AG08396 (cell line): ENCODE measurements at places on chromosomes 7 and 10.

DNA sequence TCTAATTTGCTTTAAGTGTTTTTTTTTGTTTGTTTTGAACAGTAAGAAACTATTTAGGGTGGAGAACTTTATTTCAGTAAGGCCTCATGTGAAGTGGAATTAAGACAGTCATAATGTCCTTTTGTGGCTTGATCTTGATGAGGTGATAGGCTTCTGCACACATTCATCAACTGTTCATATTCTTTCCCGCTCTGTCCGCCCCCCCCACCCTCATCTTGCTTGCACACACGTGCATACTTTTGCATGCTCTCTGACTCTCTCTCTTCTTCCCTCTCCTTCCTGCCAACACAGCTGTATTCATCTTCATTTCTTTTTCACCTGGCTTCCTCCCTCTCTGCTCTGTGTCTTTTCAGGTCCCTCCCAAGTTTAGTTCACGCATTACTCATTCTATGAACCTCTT, 429.6 kb downstream of the AUTS2 start:
- DNase-seq, result no peak

DNA sequence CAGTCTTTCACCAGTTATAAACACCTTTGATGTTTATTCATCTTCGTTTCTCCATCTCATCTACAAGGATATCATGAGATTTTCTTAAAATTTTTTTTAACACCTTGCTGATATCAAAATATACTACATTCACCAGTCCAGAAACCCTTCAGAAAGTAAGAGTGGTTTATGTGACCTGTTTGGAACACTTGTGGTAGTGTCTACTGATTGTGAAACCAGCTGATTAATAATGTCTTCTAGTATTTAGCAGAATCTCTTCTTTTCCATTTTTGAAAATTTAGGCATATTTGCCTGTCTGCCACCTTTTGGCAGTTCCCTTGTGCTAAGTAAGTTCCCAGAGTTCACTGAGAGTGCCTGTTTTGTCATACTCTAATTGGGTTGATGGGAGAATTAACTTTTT, 18.5 kb downstream of the DLD start:
- no peak for DNase-seq

DNA sequence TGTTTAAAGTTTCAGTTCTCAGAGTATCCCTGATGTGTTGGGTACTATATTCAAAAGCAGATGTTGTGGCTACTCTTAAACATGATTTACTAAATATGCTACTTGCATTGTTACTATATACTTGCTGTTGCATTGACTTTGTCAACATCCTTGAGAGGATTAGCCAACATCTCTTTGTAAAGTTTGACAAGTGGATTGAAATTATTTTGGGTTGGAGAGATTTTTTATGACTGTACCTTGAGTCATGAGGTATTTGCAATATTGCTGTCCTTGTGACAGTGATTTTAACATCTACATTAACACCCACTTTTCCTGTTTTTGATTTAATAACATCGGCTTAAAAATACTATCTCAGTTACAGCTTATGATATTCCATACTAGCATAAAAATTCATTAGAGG, 31.9 kb downstream of the MRC1 start:
- no peak for DNase-seq

DNA sequence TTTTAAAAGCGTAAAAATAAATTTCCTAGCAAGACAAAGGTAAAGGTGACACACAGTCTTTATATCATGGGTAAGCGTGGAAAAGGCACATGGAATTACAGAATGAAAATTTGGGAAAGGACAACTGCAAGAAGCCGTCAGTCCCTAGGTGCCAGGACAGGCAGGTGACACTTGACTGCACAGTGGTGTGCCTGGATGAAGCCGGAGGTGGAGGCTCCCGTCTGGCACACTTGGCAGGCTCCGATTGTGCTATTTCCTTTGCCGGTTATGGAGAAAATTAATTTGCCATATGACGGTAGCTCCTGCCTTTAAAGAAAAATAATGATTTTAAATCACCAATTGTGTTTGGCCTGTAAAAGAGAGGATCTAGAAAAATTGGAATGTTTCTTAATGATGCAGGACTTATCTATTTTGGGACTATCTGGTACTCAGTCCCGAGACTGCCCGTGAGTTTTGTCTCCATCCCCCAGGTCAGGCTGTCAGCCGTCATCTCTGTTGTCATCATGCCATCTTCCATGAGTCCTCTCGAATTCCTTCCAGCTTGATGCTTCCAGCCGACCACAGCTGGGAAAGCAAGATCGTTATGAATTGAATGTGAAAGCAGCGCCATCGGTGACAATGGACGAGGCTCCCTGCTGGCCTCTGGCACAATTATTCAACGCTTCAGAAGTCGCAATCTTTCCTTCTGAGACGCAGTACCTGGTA, 56.2 kb upstream of the MGMT start:
- DNase-seq, result no peak
